ENCODE measurements at places on chromosomes 7 and 10.

DNA sequence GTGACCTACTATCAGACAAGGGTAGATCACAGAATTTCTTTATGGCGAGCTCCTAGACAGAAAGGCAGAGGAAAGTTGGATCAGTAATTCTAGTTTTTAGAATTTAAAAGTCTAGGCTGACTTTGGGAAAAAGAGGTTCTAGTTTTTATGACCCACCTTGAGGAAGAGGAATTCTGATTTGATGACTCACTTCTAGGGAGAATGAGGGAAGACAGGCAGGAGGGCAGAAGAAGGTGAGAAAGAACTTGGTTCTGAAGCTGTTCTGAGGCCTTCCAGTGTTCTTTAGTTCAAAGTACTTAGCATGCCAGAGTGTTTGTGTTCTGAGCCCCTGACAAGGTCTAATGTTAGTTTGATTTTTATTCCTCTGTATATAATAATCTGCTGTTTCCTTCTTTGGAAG, 97.2 kb downstream of the PODXL start:
- no peak overlapping the region for H3K4me3 ChIP-seq
- H3K27ac ChIP-seq: no peak overlapping the region
- DNase-seq: no peak
- no peaks in the 10 kb centered on the region for H3K27me3 ChIP-seq

DNA sequence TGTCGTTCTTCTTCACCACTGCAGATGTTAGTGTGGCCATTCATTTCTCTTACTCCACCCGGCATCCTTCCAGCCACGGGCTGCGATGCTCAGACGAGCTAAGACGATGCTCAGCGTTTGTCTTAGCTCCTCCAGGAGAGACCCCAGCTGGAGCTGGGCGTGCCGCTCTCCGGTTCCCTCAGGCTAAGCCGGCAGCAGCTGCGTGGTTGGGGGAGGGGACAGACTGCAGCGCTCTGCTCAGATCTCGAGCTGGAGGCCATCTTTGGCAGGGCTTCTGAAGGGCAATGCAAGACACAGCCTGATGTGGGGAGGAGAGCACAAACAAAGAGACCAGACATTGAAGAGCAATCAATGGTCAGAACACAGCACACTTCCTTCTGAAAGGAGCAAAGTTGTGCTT, 4.8 kb downstream of the INA start:
- H3K27me3 ChIP-seq: peaks cover 51% of the 10 kb centered on the region
- DNase-seq: no peak
- no peak overlapping the region for H3K4me3 ChIP-seq
- no peaks in the 10 kb centered on the region for H3K36me3 ChIP-seq
- peaks cover 37% of the 10 kb centered on the region for H3K4me1 ChIP-seq

- H3K36me3 ChIP-seq: no peaks in the 10 kb centered on the region
- peaks cover 8% of the 10 kb centered on the region for H3K27me3 ChIP-seq
- DNase-seq: peak; percentile 74
- H3K4me3 ChIP-seq: no peak overlapping the region
- H3K4me1 ChIP-seq: peaks cover 10% of the 10 kb centered on the region
Measured at GRCh38 chr10:62433181-62433692, 59.1 kb downstream of the ZNF365 start.

GRCh38 chr10:31830887-31831286, 97.7 kb downstream of the ARHGAP12 start:
- H3K27me3 ChIP-seq: no peaks in the 10 kb centered on the region
- H3K4me3 ChIP-seq: no peak overlapping the region
- no peak overlapping the region for H3K27ac ChIP-seq
- H3K36me3 ChIP-seq: peaks cover 21% of the 10 kb centered on the region
- DNase-seq: no peak

DNA sequence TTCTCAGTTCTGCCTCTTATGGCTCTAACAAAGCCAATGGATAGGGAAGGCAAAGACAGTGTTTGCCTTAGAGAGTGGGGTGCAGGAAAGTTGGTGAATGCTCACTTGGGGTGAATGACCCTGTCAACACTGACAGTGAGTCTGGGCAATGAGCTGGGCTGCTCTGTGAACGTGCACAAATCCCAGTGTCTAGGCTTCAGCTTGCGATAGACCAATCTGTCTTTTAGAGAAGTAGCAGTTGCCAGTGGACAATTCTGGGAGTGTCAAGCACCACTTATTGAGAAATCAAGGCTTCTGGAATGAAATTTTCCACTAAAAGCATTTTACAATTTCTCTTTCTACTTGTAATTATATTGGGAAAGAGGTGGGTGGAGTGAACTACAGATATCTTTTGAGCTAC, 141.4 kb downstream of the HERPUD2 start:
- H3K27ac ChIP-seq: no peak overlapping the region
- no peak for DNase-seq
- H3K4me3 ChIP-seq: no peak overlapping the region
- H3K4me1 ChIP-seq: peaks cover 14% of the 10 kb centered on the region
- H3K36me3 ChIP-seq: no peaks in the 10 kb centered on the region
